Astrocyte (in vitro differentiated cells and primary cell): ENCODE measurements at places on chromosomes 5 and 9. TPM values are rescaled to one million over a fixed set of nuclear protein-coding genes. Genes with fewer than 3 reads are reported as not detected.

Gene SLC36A3
- not detected in 2 replicates for total RNA-seq

Gene IFNA13
- total RNA-seq, result not detected in 2 replicates

Gene LAMC3
- 0.20 and 0.55 TPM in 2 replicates for total RNA-seq

Gene GPR150
- total RNA-seq, result 0.14 TPM in 1 of 2 replicates, not detected in the other

Gene TMEM252
- total RNA-seq, result not detected in 2 replicates

Gene ANKRD33B
- total RNA-seq, result 13.5 and 22.7 TPM in 2 replicates

Gene IFNB1
- 2.5 and 3.2 TPM in 2 replicates for total RNA-seq

- peak; percentile 95 for DNase-seq
Measured at GRCh38 chr9:132214027-132214622, 52.3 kb downstream of the NTNG2 start.

DNA sequence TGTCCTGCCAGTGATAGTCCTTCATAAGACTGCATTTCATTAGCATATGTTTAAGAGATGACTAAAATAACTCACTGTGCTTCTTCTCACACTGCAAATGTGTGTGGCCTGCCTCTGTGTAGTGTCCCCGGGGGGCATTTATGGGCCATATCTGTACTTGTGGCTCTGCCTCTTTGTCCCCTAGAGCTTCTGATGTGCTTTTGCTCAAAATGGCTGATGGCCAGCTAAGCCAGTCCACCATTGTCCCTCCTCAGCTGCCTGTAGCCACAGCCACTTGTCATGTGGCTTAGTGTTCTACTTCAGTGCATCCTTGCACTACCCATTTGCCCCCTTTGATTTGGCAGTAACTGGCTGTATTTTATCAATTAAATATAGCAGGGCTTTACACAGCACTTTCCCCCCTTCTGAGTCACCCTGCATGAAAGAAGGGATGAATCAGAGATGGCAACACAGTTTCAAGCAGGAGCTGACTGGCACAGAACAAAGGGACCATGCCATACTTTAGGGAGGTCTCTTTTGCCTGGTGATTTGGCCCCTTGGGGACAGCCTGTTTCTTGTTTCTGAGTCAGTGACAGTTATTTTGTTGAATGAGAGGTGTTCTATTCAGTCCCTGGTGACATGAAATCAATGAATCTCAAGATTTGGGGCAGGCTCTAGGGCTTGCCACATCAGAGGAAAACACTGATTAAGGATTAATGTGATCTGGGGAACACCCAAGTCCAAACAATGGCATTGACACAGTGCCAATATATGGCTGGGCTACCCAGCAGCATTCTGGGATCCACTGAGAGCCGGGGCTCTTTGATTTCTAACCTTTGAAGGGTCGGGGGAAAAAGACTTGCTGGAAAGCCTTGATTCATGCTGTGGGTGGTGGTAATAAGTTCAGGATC is 245.5 kb downstream of the SMARCA2 start:
- peak; percentile 54 for DNase-seq

- no peak for DNase-seq
Measured at GRCh38 chr9:137188086-137188489, 272 bp downstream of the ANAPC2 start.

DNA sequence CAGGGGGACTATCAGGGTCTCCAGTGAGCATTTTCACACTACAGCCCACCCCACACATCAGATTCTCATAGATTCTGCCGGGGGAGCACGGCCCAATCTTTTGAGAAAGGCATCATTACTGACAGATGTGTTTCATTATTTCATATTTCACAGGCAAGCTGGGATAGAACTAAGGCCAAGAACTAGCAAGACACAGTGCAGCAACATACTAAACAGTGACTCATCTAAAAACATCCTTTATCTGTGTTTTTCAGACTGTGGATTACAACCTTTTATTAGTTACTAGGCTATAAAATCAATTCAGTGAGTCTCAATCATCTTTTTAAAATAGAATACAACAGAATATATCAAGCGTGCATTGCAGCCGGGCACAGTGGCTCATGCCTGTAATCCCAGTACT is 59.8 kb downstream of the CPLANE1 start:
- DNase-seq, result no peak

DNA sequence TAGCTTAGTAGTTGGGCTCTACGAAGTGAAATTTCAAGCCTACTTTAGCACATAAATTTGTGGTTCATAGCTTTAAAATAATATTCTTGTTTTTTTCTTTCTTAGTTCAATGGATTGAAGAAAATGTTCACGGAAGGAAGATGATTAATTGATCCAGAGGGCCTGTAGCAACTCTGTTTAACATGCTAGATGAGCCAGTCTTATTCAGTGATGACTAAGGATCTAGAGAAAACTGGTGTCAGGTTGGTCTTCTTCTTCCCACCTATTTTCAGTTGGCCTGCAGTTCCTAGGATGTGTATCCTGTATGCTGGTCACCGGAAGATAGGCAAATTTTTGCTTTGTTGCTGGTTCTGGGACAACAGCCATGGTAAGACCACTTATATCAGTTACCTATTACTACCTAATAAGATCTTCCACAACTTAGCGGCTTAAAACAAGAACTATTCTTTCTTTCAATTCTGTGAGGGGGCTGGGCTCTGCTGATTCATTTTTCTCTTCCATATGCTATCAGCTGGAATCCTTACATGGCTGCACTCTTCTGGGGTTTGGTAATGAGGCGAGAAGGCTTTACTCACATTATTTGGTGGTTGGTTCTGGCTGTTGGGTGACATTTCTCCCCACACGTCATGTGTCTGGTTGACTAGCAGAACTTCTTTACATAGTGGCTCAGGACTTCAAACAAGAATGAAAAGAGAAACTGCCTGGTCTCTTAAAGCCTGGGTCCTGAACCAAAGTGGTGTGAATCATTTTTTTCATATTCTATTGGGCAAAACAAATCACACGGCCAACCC is 182.7 kb upstream of the ACTBL2 start:
- DNase-seq, result no peak

- DNase-seq, result no peak
Measured at GRCh38 chr9:13175732-13176131, 103.8 kb downstream of the MPDZ start.

GRCh38 chr5:81006947-81007636 is 46.9 kb downstream of the RASGRF2 start:
- no peak for DNase-seq

DNA sequence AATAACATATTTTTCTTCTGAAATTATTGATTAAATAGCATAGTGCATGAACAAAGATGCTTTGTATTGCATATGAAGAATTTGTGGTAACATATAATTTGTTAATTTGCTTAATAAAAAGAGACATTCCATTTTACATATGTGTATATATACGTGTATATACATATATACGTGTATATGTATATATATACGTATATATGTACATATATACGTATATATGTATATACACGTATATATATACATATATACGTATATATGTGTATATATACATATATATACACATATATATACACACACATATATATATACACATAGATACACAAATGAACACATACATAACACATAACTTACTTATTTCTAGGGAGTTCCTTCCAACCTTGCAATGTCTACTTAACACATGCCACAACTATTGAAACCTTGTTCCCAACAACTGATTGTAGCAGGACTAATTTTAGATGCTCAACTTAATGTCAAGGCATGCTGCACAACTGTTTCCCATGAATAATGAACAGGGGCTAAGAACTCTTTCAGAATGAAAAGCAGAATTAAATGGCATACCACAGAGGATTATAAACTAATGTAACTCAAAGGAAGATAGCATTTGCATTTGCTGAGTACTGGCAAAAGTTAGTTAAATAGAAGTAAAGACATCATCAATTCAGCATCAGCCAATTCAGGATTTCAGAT is 17.4 kb downstream of the KIF24 start:
- DNase-seq, result no peak

GRCh38 chr5:66306844-66307315 is 162.8 kb downstream of the SREK1 start:
- peak; percentile 3 for DNase-seq

- no peak for DNase-seq
Measured at GRCh38 chr9:9997585-9997984, 615.2 kb downstream of the PTPRD start.

GRCh38 chr9:127495884-127496555 is 44.7 kb downstream of the LRSAM1 start:
- DNase-seq, result no peak

DNA sequence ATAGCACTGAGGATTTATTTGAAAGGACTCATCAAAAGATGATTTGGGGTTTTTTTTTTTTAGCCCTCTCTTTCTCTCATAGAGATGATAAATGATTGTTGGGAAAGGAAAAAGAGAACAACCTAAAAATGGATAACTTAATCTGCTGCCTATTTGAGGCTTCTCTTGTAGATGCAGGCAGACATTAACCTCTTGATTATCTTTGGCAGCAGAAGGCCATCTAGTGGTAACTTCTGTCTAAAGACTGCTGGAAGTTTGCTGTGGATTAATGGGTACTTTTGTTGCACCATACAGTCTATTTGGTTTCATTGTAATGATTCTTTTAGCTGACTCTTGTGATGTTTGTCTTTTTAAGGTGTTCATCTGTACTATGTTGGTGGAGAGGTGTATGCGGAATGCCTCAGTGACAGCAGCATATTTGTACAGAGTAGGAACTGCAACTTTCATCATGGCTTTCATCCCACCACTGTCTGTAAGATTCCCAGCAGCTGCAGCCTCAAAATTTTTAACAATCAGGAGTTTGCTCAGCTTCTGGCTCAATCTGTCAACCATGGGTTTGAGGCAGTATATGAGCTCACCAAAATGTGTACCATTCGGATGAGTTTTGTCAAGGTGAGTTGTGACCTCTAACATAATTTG is 18.8 kb downstream of the SMIM32 start:
- peak; percentile 44 for DNase-seq

- no peak for DNase-seq
Measured at GRCh38 chr5:138694146-138694545, 59.1 kb upstream of the CTNNA1 start.

DNA sequence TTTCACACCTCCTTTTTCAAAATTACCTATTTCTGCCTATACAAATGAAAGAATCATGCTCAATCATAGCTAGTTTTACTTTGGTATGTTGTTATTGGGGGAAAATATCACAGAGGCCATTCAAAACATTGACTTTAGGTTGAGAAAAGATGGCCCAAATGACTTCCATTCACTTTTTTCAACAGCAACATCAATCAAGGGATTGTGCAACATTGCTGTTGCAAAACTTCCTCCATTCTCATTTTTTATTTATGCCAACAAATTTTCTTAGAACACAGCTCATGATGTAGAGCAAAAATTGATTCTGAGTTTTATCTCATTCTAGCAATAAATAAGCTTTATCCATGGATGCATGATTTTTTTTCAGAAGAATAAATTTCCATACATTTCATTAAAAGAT is 93.6 kb upstream of the RORB start:
- no peak for DNase-seq

DNA sequence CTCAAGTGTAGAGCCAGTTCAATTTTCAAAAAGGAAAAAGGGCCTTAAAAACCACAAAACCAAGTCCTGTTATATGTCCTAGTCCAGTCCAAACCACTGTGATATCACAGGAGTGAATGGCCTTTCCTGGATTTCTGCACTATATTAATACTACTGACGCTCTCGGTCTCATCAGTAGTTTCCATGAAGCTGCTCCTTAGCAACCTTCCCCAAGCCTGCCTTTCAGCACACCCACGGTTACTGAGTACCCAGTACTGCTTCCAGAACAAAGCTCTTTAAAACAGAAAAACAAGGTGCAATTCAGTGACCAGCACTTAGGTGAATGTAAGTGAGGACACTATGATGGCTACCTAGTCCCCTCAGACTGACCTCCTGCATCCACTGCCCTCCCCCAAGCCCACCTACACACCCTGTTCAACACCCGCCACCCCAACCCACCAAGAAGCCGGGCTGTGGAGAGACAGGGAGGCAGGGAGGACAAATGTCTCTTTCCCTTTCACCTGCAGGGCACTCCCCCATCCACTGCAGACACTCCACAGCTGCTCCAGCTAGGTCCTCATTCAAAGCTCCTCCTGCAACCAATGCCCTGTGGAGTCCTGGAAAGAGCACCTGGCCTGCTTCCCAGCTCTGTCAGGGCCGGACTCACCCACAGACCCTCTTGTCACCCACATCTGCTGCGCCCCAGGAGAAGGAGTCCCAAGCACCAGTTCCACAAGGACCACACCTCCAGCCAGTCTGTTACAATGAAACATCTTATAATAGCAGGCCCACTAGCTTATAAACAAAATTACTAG is 25.9 kb downstream of the PSMB7 start:
- DNase-seq, result no peak

GRCh38 chr5:170783498-170784247 is at the start of gene GABRP:
GABRP (plus strand) TSS chr5:170783725; CDS start chr5:170788616, 4,891 bp downstream.
- DNase-seq, result no peak

- no peak for DNase-seq
Measured at GRCh38 chr5:129362456-129362855, 97.6 kb upstream of the ADAMTS19 start.

GRCh38 chr5:90793183-90793582 is 234.6 kb downstream of the ADGRV1 start:
- DNase-seq, result no peak

- no peak for DNase-seq
Measured at GRCh38 chr5:142319105-142319504, 5.7 kb downstream of the SPRY4 start.
